Mucosa of descending colon (tissue), 3 donors: ENCODE measurements at places on chromosomes 13 and 19. TPM values are rescaled to one million over a fixed set of nuclear protein-coding genes. Genes with fewer than 3 reads are reported as not detected.

ZNF556 gene
- not detected for total RNA-seq

SLC6A16 gene
- total RNA-seq: 0.52 TPM

GRCh38 chr13:40160618-40161350 lies 505.3 kb downstream of the COG6 start:
- no peak for DNase-seq

DNA sequence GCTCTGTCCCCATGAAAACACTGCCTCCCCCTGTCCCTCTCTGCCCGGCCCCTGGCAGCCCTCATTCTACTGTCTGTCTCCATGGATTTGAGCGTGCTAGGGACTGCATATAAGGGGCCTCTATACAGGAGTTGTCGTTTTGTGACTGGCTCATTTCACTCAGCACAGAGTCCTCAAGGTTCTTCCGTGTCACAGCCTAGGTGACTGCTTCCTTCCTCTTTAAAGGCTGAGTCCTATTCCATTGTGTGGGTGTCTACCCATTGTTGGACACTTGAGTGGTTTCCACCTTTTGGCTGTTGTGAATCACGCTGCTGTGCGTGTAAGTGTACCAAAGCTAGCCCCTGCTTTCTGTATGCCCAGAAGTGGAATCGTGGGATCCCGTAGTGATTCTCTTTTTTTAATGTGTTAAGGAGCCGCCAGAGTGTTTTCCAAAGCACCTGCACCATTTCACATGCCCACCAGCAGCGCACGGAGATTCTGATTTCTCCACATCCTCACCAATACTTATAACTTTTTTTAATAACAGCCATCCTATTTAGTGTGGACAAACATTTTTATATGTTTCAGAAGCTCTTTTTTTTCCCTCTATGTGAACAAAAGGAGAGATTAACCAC lies 116.7 kb downstream of the COL4A2 start:
- DNase-seq: no peak

- no peak for DNase-seq
Observed at GRCh38 chr13:45396533-45397095, 21.6 kb downstream of the SLC25A30 start.

DNA sequence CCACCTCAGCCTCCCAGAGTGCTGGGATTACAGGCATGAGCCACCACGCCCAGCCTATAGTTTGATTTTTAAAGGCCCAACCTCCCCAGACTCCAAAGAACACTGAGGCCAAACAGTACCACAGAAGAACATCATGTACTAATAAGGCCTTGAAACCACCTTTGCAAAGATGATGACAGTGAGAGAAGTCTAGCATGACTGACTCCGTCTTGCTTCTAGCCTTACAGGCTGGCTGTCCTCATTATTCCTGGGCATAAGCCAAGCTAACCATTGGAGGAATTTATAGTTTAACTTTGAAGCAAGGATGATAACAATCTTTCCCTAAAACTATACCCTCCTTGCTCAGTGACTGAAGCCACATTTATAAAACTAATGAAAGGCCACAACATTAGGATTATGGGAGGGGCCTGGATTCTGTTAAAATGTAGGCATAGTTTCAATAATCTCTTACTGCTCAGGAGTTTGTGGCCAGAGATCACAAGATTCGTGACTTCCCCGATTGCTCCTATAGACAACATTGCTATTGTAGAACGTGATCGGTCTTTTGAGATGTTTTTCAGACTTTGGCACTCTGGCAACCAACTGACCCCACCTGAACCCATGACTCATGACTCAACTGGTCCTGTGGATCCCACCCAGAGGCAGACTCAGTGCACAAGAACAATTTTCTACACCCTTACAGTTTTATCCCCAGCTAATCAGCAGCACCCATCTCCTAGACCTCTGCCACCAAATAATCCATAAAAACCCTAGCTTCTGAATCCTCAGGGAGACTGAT lies 17.6 kb downstream of the GPR42 start:
- no peak for DNase-seq

DNA sequence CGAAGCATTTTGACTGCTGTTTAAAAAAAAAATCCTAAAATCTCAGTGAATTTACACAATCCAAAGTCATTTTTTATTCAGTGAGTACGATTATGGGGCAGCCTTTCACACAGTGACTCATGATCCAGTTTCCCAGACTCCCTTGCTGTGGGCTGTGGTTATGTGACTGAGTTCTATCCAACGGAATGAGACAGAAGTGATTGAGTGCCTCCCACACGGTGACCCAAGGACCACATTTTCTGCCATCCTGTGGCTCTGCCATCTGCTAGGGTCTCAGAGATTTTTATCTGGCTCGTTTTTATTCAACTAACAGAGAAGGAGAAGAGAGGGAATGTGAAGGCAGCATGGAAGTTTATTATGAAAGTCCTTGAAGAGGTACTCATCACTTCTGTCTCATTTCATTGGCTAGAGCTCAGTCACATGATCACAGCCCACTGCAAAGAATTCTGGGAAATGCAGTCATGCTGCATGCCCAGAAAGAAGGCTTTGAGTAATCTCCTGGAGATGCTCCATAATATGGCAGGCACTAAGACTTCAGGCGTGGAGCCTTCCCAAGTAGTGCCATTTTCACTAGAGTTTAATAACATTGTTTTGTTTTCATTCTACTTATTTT lies 999.4 kb downstream of the UQCRFS1 start:
- DNase-seq: no peak

UBL3 gene
- total RNA-seq: 58.1 TPM

DNA sequence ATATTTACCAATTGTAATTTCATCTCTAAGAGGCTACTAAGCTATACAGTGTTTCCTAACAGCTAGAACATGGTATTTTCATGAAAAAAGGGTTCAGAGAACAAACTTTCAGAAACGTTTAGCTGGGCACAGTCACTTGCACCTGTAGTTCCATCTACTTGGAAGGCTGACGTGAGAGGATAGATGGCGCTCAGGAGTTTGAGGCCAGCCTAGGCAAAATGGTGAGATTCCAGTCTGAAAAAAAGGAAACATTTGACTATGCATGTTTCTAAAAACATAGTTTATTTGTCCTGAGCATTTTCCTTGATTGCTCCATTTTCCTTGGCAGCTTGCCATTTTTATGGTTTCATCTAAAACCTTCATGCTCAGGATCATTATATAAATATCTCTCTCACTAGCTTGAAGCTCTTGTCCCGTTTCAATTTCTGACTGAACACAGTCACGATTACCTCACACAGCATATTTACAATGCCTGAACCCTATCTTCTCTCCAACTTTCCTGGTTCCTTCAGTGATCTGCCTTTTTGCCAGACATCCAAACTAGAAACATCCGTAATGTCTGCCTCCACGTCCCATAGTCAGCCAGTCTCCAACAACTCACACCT lies 200.8 kb downstream of the RGCC start:
- no peak for DNase-seq

CGB1 gene
- not detected for total RNA-seq

ICAM5 gene
- total RNA-seq: 0.73 TPM

IFNL3 gene
- not detected for total RNA-seq

DNA sequence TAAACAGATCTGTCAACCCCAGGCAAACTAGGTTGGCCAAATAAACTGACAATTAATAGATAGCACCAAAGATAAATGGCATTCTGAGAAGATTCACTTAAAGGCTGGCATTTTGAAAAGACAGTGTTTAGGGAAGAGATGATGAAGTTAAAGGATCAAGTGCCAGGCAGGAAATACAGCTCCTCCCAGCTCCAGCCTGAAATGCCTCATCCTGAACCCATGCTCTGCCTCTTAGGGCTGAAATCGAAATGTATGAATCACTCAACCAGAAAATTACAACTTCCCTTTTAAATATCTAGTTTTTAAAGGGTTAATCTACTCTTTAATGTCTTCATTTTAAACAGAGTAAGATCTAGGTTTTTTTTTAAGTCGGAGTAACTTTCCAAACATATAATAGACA lies 171.2 kb upstream of the UBL3 start:
- DNase-seq: no peak

- no peak for DNase-seq
Observed at GRCh38 chr13:110759710-110760109, 46.2 kb downstream of the ING1 start.

ANGPTL8 gene
- not detected for total RNA-seq

ERICH6B gene
- not detected for total RNA-seq

CD22 gene
- 2.2 TPM for total RNA-seq

PSG1 gene
- not detected for total RNA-seq

DNA sequence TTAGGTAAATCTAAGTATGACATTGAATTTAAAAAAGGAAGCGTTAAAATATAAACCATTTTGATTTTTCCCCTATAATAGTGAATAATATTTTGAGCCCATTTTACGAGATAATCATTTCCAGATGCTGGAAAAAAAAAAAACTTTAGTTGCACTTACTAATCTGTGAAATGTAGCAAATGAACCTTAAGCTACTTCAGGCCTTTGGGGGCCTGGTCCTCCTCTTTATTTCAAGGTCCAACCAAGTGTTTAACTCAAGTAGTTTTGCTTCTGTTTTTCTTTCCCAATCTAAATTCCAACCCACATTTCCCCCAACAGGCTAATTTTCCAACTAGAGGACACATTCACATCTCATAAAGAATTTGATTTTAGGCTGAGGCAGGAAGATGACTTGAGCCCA lies 101.2 kb downstream of the TNFRSF19 start:
- no peak for DNase-seq
